ENCODE measurements at places on chromosomes 2 and 18. TPM values are rescaled to one million over a fixed set of nuclear protein-coding genes. Genes with fewer than 3 reads are reported as not detected.

GRCh38 chr2:166031054-166031453 is 77.5 kb upstream of the TTC21B start:
- DNase-seq, result no peak
- no peaks in the 10 kb centered on the region for H3K4me1 ChIP-seq
- H3K27me3 ChIP-seq, result no peaks in the 10 kb centered on the region
- no peak overlapping the region for H3K4me3 ChIP-seq
- no peak overlapping the region for H3K27ac ChIP-seq
- H3K36me3 ChIP-seq, result no peaks in the 10 kb centered on the region

- H3K4me1 ChIP-seq, result no peaks in the 10 kb centered on the region
- peaks cover 18% of the 10 kb centered on the region for H3K36me3 ChIP-seq
- no peak overlapping the region for H3K27ac ChIP-seq
- no peaks in the 10 kb centered on the region for H3K27me3 ChIP-seq
- no peak for DNase-seq
Observed at GRCh38 chr2:148764815-148765214, 110.2 kb upstream of the KIF5C start.

- no peaks in the 10 kb centered on the region for H3K36me3 ChIP-seq
- no peaks in the 10 kb centered on the region for H3K27me3 ChIP-seq
- no peak overlapping the region for H3K4me3 ChIP-seq
- no peak overlapping the region for H3K27ac ChIP-seq
- no peaks in the 10 kb centered on the region for H3K4me1 ChIP-seq
Observed at GRCh38 chr2:149466635-149467034, 120.9 kb downstream of the MMADHC start.

GRCh38 chr18:76494231-76495005 is 624 bp downstream of the ZNF516 start:
- H3K36me3 ChIP-seq, result no peaks in the 10 kb centered on the region
- H3K4me1 ChIP-seq, result peaks cover 18% of the 10 kb centered on the region
- peak overlapping the region; percentile 91 for H3K4me3 ChIP-seq
- DNase-seq, result peak; percentile 90

- no peak for DNase-seq
- H3K27ac ChIP-seq, result no peak overlapping the region
- no peak overlapping the region for H3K4me3 ChIP-seq
- no peaks in the 10 kb centered on the region for H3K27me3 ChIP-seq
- H3K4me1 ChIP-seq, result no peaks in the 10 kb centered on the region
Observed at GRCh38 chr2:181304011-181304844, 153.0 kb upstream of the ITGA4 start.

GRCh38 chr2:223602972-223603371 is 811 bp upstream of the SCG2 start:
- H3K4me3 ChIP-seq, result no peak overlapping the region
- H3K27ac ChIP-seq, result no peak overlapping the region
- H3K27me3 ChIP-seq, result peaks cover 3% of the 10 kb centered on the region
- peaks cover 13% of the 10 kb centered on the region for H3K4me1 ChIP-seq
- no peaks in the 10 kb centered on the region for H3K36me3 ChIP-seq
- DNase-seq, result no peak

GRCh38 chr18:6876641-6877041 is 147.1 kb downstream of the ARHGAP28 start:
- DNase-seq, result no peak
- H3K4me3 ChIP-seq, result no peak overlapping the region
- H3K4me1 ChIP-seq, result peaks cover 2% of the 10 kb centered on the region
- H3K36me3 ChIP-seq, result no peaks in the 10 kb centered on the region

GRCh38 chr2:237130562-237131421 is 45.1 kb downstream of the COPS8 start:
- DNase-seq, result no peak
- peaks cover 20% of the 10 kb centered on the region for H3K4me1 ChIP-seq
- H3K27me3 ChIP-seq, result no peaks in the 10 kb centered on the region
- H3K4me3 ChIP-seq, result no peak overlapping the region

- DNase-seq, result no peak
- peak overlapping the region; percentile 80 for H3K27ac ChIP-seq
- no peaks in the 10 kb centered on the region for H3K36me3 ChIP-seq
Observed at GRCh38 chr2:152396763-152397162, 61.8 kb downstream of the FMNL2 start.

- no peak overlapping the region for H3K4me3 ChIP-seq
- H3K27me3 ChIP-seq, result no peaks in the 10 kb centered on the region
- no peaks in the 10 kb centered on the region for H3K4me1 ChIP-seq
- peaks cover 10% of the 10 kb centered on the region for H3K36me3 ChIP-seq
- H3K27ac ChIP-seq, result no peak overlapping the region
Observed at GRCh38 chr2:202479090-202479489, 103.0 kb downstream of the BMPR2 start.

- H3K27ac ChIP-seq, result no peak overlapping the region
- H3K27me3 ChIP-seq, result no peaks in the 10 kb centered on the region
- H3K4me3 ChIP-seq, result no peak overlapping the region
- no peak for DNase-seq
Observed at GRCh38 chr2:223386984-223387383, 215.2 kb downstream of the SCG2 start.

DNA sequence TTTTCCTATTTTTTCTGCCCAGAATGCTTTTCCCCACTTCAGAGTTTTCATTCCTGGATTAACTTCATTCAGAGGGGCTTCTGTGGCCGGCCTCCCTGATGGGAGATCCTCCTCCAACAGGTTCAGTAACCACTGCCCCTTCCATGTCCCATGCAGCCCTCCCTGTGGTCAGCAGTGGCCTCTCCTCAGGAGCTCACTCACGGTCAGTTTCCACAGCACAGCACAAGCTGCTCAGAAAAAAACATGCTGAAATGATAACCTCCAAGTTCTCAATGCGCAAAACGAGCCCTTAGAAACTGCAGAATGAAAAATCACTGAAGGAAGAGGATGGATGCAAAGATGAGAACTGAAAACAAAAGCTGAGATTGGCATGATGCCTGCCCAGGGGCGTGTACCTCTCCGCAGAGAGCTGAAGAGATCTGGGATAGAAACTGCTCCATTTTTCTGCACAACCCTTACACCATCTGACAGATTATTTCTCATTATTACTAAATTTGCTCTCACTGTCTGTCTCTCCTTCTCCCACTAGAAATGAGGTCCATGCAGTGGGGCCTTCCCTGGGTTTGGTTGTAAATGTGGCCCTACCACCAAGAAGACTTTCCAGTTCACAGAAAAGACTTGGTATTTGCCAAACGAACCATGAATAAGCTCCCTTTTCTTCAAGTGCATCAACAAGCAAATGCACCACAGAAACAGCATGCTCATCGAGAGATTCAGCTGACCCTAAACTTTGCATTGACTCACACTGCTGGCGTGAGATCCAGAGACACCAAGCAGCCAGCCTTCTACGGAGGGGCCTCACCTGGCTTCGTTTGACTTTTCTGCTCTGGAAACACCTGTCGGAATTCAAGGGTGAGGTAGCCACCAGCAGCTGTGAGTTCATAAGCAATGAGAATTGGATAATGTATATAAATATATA is 51.5 kb downstream of the TMEM18 start:
- no peak overlapping the region for H3K4me3 ChIP-seq
- no peaks in the 10 kb centered on the region for H3K27me3 ChIP-seq
- no peak overlapping the region for H3K27ac ChIP-seq
- DNase-seq, result no peak

- H3K27me3 ChIP-seq, result no peaks in the 10 kb centered on the region
- H3K4me3 ChIP-seq, result no peak overlapping the region
- H3K27ac ChIP-seq, result no peak overlapping the region
- H3K36me3 ChIP-seq, result no peaks in the 10 kb centered on the region
Observed at GRCh38 chr2:23402205-23402740, 17.3 kb downstream of the KLHL29 start.

DNA sequence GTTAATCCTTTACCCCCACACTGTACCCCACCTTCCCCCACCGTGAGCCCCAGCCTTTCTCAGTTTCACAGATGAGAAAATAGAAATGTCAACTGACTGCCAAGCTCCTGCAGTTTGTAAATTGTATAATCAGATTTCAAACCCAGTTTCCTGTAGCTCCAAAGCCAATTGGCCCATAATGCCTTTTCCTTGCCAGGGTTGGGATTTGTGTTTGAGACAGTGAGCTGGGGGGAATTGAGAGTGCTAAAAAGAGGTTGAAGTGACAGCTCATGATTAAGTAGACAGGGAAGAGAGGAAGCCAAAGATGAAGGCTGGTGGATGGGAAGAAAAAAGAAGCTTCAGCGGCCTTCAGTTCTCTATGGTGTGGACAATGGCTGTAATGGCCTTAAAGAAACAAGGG is 10.7 kb downstream of the OSBPL6 start:
- no peaks in the 10 kb centered on the region for H3K36me3 ChIP-seq
- no peak overlapping the region for H3K4me3 ChIP-seq
- no peak for DNase-seq
- H3K4me1 ChIP-seq, result peaks cover 16% of the 10 kb centered on the region
- H3K27ac ChIP-seq, result peak overlapping the region; percentile 67
- no peaks in the 10 kb centered on the region for H3K27me3 ChIP-seq

DNA sequence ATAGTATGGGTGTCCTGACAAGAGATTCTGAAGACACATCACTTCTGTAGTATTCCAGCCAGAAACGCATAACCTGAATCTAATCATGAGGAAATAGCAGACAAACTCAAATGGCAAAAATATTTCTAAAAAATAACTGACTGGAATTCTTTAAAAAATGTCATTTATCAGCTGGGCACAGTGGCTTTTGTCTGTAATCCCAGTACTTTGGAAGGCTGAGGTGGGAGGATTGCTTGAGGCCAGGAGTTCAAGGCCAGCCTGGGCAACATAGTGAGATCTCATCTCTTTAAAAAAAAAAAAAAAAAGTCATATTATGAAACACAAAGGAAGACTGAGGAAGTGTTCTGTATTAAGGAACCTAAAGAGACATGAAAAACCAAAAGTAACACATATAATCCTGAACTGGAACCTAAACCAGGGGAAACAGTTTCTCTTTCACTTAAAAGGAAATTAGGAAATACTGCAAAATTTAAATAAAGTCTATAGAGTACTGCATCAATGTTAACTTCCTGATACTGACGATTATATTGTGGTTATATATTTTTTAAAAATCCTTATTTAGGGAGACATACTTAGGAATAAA is 29.9 kb downstream of the SESTD1 start:
- no peak overlapping the region for H3K27ac ChIP-seq
- no peak for DNase-seq

The C1GALT1C1L gene
- total RNA-seq, result 1.2 TPM

The CACNB4 gene
- 4.3 TPM for total RNA-seq

The SIX3 gene
- total RNA-seq, result not detected

The ADNP2 gene
- 22.4 TPM for total RNA-seq
